Lower lobe of right lung (tissue), 2 donors: ENCODE measurements at places on chromosomes 7 and 10. TPM values are rescaled to one million over a fixed set of nuclear protein-coding genes. Genes with fewer than 3 reads are reported as not detected.

DNA sequence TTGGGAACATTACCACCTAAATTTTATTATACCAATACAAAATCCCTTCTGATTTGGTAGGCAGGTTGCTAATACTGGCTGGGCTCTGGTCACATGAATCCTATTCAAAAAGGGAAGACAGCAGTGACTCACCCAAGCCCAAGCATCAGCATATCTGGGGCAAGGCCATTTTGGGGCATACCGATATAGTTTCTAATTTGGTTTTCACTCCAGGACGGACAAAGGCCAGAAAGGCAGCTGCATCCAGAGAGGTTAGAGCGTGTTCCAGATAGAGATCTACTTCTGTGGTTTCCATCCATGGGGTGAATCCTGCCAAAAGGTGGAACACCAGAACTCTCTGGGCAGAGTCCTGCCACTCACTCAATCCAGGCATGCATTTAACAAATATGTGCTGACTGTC is 335.8 kb downstream of the ELMO1 start:
- DNase-seq, result no peak

DNA sequence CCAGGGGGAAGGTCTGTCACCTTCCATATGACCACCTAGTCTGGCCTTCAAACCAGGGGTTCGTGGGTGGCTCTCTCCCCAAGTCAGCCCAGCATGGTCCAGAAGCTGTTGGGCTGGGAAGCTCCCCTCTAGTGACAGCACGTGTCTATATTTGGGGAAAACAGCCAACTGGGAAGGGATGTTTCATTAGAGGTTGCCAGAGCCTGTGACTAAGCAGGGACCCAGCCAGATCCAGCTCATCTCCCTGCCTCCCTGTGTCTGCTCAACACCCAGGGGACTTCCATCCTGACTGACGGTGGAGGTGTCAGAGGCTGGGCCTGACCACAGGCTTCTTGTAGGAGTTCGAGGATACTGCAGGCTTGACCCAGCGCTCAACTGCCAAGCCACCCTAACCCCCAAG is 10.5 kb downstream of the STYXL1 start:
- DNase-seq, result no peak

DNA sequence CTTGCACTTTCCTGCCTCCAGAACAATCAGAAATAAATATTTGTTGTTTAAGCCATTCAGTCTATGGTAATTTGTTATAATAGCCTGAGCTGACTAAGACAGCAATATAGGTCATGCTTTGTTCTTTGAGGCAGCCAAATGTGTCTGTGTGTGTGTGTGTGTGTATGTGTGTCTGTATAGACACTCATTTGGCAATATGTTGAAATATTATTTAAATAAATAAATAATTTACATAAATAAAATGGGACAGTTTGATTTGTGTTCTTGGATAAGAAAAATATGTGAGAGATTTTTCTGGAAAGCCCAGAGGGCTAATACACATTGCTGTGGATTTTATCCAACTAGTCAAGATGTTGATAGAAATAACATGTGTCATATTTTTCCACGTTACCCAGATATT is 140.2 kb downstream of the PTN start:
- no peak for DNase-seq

DNA sequence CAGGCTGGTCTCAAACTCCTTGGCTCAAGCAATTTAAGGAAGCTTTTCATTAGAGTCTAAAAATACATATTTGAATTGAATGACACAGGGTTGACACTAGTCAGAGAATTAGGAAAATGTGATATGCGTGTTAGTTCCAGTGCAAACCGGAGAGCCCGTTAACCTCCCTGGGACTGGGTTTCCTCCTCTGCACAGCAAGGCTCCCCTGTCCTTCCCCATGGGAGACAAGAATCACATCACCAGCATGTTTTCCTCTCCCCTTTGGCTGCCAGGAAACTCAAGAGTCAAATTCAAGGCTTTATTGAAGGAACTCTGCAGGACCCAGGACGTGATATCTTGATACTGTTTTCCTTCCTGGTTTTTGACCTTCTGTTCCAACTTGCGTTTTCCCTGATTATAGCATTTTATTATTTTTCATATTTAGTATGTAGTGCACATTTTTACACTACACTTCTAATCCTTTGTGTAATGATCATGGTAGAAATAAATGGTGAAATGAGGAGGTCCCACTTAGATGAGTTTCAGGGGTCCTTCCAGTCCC is 24.9 kb downstream of the GSTO2 start:
- no peak for DNase-seq

DNA sequence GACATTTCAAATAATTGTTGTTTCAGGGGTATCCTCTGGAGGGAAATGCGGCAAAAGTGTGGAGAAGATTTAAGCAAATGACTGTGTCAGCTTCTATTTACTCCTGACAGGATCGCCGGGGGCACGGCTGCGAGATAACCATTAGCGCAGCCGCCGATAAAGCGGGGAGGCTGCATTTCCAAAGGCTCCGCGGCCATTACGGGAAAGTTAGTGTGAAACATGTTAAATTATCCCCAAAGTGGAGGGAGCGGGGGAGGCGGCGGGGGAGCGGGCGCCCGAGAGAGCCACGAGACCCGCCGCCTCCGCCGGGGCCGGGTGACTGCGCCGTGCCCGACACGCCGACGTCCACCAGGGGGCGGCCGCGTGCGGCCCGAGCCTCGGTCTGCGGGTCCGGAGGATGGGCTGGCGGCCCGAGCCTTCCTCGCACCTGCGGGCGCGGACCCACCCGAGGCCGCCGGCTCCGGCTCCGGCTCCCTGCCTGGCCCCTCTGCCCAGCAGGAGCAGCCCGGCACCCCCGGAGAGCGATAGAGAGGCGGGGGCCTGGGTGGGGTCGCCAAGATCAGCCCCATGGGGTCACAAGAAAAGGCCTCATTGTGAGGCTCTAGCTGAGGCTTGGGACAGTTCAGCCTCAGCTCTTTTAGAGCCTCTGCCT is 74.4 kb upstream of the PAX2 start:
- DNase-seq, result peak; percentile 55

- no peak for DNase-seq
These were observed 329.7 kb upstream of the ADARB2 start for GRCh38 chr10:2067015-2067414.

- DNase-seq, result no peak
These were observed 90.2 kb upstream of the KLF6 start for GRCh38 chr10:3874990-3875841.

- DNase-seq, result peak; percentile 84
These were observed 8.6 kb downstream of the CAMK2G start for GRCh38 chr10:73865459-73866442.

PTPRN2 gene
- total RNA-seq, result 6.8 TPM

FAM25C gene
- not detected for total RNA-seq
